ENCODE measurements at places on chromosomes 6 and 20.

GRCh38 chr6:93523365-93523764, 104.0 kb upstream of the EPHA7 start:
- DNase-seq = no peak

- DNase-seq = no peak
Measured at GRCh38 chr20:17647391-17648314, 34.4 kb downstream of the RRBP1 start.

DNA sequence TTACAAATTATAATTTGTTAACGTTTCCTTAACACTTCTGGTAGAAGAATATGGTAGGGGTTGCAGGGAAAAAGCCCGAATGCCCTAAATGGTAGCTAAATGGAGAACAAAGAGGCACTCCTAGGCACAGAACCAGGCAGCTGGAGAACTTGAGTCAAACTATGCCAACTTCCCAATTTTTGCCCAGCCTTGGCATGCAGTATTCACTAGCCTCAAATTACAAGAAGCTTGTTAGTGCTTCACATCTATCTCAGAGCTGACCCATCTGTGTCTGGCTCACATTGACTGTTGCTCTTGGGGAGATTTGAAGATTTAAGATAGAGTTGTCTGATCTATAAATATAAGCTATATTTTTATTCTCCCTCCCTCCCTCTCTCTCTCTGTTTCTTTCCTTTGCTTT, 19.4 kb upstream of the LRFN2 start:
- no peak for DNase-seq

GRCh38 chr6:151379933-151380847, 11.2 kb downstream of the ZBTB2 start:
- DNase-seq = peak; percentile 60

DNA sequence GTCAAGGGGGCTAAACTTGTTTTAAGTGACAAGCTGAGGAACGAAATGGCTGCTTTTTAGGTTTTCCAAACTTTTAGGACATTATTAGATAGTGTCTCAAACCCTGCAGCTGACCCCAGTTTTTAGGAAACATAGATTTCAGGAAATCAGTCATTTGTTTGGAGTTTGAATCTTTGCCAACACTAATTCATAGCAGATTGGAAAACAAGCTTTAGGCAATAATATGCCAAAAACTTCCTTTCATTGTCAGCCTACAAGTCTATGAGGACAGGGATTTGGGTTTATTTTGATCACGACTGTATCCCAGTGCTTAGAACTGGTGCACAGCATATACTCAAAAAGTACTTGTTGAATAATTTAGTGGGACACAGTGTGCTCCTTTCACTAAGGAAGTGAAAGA, 123.2 kb downstream of the TINAG start:
- no peak for DNase-seq

- no peak for DNase-seq
Measured at GRCh38 chr6:152918991-152919390, 63.9 kb downstream of the FBXO5 start.

DNA sequence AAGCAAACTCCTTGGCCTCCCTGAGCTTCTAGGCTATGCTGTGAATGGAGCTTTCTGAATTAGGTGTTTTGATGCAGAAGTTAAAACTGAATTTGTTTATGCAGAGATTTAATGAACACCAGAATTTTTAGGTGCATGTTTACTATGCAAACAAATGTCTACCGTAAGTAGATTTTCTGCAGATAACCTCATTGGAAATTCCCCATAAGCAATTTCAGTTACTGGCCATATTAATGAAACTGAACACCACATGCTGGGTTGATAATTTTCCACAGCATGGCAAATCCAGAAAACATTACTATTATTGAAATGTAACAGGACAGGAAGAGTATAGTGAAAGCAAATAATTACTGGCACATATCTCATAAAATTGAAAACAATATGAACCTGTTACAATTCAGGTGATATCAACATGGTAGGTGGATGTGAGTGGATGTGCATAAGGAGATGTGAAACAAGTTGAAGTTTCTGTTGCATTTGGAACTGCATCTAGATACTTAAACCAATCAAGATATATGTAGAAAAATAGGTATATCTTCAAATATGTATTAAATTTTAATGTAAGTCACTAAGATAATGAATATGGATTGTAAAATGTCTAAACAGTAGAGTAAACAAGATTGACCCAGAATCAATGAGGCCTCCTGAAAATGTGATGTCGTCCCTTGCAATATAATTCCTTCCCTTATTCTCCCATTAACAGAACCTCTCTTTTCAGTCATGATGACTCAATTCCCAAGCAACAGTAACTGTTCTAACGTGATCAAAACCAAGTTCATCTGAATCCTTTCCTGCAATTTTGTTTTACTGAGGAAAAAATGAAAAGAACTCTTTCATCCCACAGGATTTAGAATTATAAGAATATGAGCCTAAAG, 11.0 kb downstream of the PTCHD4 start:
- no peak for DNase-seq

All from CD4-positive, alpha-beta T cell treated with Interleukin-4 for 4 hours (primary cell).